NCI-H1436 treated with DMSO at 0.1 percent for 48 hours (cell line): ENCODE measurements at places on chromosomes 13 and 19.

DNA sequence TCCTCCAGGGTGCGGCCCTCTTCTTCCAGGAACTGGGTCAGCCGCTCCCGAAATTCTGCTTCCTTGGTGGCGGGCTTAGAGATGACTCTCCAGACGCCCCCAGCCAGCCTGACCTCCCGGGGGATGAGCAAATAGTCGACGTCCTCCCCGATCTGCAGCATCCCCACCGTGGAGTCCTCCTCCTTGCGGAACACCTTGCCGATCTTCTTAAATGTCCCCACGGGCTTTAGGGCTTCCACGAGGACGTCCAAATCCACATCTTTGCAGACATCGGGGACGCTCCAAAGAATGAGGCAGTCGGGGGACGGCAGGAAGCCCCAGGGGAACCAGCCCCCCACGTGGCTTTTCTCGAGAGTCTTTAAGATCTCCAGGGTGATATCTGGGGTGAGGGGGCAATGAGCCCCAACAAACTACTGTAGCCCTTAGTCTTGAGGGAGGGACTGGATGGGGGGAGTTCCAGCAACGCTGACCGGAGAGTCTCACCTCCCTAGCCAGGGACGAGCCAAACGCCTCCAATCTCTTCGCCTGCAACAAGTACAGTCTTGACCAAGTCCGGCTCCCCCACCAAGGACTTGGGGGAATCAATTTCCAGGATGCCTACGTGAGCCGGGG is 608 bp downstream of the CCDC8 start:
- no peak for DNase-seq

GRCh38 chr19:11881151-11881800 is 6.3 kb upstream of the ZNF69 start:
- no peak for DNase-seq

GRCh38 chr19:38134540-38135149 is 89.4 kb downstream of the DPF1 start:
- DNase-seq, result no peak

- no peak for DNase-seq
Observed at GRCh38 chr13:113192902-113193301, 15.6 kb downstream of the PCID2 start.

GRCh38 chr19:42471554-42472249 is 29.0 kb upstream of the CXCL17 start:
- no peak for DNase-seq

DNA sequence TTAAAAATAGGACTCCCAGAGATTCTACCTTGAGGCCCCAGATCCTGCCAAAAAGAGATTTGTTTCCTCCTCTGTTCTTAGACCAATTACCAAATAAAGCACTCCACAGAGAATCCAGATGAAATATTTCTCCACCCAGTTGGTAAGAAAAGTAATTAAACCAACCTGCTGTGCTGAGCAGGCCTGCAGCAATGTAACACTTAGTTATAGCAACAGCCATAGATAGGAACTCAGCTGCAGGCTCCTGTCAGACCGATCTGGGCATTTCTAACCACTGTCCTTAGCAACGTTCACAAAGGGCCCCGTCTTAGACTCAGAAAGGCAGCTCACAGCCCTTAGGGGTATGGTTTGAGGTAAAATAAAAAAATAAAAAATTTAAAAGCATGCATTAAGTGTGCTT is 271.1 kb downstream of the KCNRG start:
- DNase-seq, result no peak

DNA sequence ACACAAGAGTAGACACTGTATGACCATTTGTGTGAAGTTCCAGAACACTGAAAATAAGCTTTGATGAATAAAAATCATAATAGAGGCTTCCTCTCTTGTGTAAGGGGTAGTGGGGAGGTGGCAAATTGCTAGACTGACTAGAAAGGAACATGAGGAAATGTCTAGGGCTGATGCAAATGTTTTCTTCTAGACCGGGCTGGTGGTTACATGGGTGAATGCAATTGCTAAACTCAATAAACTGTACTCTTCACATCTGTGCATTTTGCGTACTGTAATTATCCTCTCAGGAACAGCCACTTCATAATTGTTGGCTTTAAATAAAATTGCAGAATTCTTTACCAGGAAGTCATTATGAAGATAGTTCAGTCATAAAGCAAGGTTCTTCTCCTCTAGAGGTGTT is 5.2 kb upstream of the KBTBD7 start:
- no peak for DNase-seq

DNA sequence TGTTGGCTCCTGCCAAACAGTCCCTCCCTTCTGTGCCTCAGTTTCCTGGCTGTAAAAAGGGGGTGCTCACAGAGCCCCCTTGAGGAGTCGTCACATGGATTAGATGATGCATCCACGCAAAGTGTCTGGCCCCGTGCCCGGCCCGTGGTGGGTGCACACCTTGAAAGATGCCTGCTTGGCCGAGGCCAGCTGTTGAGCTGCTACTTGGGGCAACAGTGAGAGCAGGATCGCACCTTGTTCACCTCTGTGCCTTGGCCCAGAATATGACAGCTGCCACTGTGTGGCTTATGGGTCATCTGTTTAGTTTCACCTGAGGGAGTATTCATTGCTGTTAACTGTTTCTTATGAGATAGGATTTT is 17.7 kb downstream of the CRTC1 start:
- DNase-seq, result no peak

GRCh38 chr13:50378509-50379044 is 363.3 kb downstream of the KCNRG start:
- no peak for DNase-seq

- DNase-seq, result no peak
Observed at GRCh38 chr19:55484593-55485438, at the start of gene NAT14. NAT14 (plus strand) TSS chr19:55485188; CDS start chr19:55485709, 521 bp downstream.

DNA sequence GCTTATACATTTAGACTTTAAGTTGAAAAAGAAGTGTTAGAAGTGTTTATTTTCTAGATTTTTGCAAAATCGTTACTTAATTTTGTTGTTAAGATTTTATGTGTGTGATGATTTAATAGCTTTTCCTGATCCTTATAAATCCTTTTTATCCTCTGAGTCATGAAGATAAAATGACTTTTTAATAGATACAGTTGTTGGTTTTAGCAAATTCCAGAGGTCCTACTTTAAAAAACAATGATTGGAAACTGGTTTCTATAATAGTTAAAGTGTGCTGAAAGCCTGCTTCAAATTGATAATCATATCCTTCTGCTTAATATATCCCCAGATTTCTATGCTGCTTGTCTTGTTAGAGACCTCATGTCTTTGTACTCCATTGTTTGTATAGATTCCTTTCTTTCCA is 39.0 kb downstream of the RNASEH2B start:
- no peak for DNase-seq

DNA sequence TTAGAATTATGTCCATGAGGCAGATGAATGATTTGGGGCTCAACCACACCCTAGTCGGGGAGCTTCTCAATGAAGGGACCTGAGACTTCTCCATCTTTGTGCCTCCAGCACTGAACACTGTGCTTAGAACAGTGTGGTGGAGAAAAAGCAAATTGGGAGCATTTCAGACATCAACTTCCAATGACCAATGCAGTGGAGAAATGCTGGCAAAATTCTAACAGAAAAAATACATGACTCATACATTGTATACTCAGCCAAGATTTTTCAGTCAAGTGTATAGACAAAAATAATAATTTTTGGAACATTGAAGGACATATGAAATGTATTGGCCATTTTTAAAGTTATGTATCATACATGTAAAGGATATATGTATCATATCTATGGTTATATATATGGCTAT is 134.7 kb downstream of the FGF14 start:
- DNase-seq, result no peak

- peak; percentile 94 for DNase-seq
Observed at GRCh38 chr19:55585658-55586339, 5.2 kb upstream of the ZNF579 start.

DNA sequence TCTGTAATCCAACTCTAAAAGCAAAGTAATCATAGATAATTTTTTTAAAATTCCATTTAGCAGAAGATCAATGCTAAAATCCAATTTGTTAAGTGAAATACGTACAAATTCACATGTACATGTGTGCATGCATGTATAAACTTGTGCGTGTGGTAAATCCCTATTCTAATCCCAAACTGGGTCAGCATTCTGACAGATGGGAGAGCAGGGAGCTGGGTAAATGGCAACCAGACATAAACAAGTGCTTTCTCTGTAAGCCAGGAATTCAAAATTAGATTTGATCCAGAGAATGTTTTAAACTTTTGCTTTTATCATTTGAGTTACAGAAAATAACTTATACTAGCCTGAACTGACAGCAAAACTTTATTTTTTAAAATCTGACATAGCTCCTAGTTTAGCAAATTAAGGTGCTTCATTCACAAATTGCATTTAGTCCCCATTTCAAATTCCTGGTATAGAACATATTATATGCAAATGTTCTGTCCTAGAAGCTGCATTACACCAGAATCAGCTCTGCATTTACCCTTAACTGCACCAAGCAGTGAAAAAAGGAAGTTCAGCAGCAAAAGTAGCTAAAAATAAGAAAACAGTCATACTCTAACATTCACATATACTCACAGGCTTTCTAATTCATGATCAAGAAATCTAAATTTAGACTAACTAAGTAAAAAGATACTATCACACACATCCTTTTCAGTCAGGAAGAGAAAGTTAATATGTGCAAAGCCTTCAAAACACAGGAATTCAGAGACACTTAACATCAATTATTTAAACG is 32.6 kb downstream of the UBL3 start:
- DNase-seq, result no peak

DNA sequence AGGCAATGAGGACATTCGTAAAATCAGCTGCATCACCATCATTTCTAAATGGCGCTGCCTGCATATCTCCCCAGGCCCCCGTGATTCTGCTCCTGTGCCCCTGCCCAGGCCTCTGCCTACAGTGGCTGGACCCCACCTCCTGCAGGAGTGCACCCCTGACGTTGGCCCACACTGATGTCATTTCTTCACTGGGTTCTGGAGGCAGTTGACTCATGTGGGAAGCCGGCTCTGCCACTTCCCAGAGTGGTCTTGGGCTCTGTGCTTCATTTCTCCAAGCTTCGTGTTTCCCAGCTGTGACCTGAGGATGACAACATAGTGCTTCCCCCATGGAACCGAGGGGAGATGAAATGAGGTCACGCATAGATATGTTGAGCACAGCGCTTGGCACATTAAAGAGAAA is 19.9 kb downstream of the CCNE1 start:
- no peak for DNase-seq

- DNase-seq, result no peak
Observed at GRCh38 chr19:5403968-5404640, 51.1 kb upstream of the ZNRF4 start.

- DNase-seq, result peak; percentile 11
Observed at GRCh38 chr19:46373491-46374359, 26.8 kb downstream of the PPP5C start.

DNA sequence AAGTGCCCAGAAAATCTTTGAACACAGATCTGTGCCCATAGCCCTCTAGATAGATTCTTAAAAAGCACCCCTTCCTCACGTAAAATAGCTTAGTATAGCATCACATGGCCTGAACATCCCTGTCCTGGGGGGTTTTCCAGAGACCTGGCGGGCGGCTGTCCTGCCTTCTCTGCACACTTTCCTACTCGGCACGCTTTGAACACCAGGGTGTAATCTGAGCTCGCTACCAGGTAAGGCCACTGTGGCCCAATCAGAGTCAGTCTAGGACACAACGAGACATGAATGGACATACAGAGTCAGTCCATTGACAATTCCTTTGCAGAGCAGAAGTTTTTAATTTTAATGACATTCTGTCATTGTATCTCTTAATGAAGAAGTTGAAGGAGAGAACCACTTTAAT is 8.1 kb downstream of the CYP2A13 start:
- no peak for DNase-seq

GRCh38 chr19:3443840-3444694 is 36.3 kb downstream of the SMIM24 start:
- DNase-seq, result no peak

- no peak for DNase-seq
Observed at GRCh38 chr13:98665638-98665995, 86.9 kb downstream of the SLC15A1 start.

DNA sequence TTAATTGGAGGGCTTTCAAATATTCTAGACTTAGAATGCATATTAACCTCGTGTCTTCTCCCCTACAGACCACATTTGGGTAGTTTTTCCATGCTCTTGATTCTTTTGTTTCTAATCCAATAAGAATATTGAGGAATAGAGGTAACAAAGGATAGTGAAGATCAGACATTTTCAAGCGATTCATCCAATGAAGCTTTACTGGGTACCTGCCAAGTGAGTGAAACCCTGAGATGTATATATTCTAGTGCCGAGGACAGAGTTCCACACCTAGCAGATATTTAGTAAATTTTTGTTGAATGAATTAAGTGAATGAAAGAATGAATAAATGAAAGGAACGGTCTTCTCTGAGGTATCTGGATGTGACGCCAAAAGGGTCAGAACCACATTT is 442 bp upstream of the RFC3 start:
- DNase-seq, result no peak

DNA sequence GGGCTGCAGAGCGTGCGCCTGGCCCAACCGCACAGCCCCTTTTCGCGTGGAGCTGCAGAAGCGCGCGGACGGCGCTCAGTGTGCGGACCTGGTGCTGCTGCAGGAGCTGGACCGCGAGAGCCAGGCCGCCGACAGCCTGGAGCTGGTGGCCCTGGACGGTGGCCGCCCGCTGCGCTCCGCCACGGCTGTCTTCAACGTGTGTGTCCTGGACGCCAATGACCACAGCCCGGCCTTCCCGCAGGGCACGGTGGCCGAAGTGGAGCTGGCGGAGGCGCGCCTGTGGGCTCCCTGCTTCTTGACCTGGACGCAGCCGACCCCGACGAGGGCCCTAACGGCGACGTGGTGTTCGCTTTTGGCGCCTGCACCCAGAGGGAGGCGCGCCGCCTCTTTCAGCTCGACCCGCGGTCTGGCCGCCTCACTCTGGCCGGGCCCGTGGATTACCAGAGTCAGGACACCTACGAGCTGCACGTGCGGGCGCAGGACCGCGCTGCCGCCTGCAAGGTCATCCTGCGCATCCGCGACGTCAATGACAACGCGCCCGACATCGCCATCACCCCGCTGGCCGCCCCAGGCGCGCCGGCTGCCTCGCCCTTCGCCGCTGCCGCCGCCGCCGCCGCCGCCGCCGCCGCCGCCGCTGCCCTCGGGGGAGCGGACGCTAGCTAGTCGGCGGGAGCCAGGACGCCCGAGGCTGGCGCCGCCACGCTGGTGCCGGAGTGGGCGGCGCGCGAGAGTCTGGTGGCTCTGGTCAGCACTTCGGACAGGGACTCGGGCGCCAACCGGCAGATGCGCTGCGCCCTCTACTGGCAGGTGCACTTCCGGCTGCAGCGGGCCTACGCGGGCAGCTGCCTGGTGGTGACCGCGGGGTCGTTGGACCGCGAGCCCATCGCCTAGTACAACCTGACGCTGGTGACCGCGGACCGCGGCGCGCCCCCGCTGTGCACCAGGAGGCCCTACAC is 172.2 kb downstream of the OLFM4 start:
- DNase-seq, result no peak
